ENCODE measurements at places on chromosomes 11 and 22.

- peak; percentile 67 for DNase-seq
Observed at GRCh38 chr11:118607401-118608359, at the start of gene PHLDB1. PHLDB1 (plus strand) TSS chr11:118607615; CDS start chr11:118613837, 6,222 bp downstream.

DNA sequence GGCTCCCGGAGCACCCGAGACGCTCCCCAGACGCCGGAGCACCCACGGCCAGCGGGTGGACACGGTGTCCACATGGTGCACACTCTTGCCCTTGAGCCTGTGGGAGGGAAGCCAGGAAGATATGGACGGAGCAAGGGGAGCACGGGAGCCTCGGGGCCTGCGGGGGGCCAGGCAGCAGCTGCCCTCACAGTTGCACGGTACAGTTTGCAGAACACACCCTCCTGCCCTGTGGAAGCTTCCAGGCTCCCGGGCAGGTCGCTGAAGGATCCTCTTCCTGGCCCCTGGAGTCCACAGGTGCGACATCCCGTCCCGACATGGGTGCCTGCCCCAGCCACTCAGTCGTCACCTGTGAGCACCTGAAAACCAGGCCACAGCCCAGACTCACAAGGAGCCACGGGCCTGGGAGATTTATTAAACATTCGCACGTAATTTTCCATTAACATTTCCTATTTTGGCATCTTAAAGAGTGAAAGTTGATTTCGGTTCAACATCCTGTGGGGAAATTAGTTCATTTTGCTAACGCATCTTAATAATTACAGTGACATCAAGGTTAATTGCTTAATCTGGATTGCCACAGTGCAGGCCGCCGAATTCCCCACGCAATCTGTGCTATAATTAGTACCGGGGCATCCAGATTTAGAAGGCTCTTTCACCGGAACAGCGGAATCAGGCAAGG lies 253.3 kb downstream of the BRD1 start:
- DNase-seq, result no peak

- DNase-seq, result no peak
Observed at GRCh38 chr11:96538104-96538503, 148.3 kb downstream of the JRKL start.

- peak; percentile 23 for DNase-seq
Observed at GRCh38 chr11:96102664-96103078, 178.8 kb upstream of the MTMR2 start.

DNA sequence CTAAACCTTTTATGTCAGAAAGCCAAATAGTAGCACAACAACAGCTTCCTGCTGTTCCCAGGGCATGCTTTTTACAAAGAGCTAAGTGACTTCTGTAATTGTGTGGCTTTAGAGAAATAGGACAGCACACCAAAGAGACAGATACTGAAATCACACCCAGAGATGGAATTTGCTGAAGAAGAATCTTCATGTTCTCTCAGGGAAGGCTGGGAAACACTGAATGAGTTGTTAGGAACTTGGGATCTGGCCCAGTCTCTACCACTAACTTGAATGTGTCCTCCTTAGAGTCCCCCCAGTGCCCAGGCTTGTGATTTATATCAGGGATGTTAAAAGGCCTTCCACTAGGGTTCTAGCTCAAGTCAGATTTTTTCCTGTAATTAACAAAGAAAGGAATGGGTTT lies 175.2 kb downstream of the DBX1 start:
- DNase-seq, result no peak

- no peak for DNase-seq
Observed at GRCh38 chr11:95660038-95660437, 129.5 kb downstream of the FAM76B start.

DNA sequence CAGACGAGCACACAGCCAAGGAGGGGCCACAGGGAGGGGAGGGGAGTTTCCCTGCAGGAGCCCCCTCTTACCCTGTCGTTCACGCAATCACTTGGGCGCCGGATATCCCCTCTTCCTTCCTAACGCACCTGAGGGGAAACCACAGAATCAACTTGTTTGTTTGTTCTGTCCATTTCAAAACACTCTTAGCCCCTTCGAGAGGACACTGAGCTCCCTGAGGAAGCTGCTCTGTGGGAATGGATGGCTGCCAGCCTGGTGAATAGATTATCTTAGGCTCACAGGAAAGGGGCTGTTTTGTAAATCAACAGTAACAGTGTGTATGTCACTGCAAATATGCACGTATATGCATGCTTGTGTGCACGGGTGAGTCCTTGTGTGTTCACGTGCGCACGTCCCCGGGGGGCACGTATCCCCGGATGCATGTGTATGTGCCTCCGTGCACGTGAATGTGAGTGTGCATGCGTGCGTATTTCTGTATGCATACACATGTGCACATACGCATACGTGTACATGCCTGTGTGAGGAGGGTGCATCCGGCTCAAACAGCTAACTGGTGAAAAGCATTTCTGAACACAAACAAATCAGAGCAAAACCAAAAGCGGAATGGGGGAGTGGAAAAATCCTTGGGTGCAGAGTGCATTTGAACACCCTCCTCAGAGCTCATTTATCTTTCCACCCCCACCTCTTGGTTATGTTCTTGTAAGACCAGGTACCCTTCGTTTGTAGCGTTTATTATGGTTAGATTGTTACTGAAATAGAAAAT lies 7.2 kb downstream of the ARSA start:
- peak; percentile 82 for DNase-seq

GRCh38 chr22:33404723-33405122 lies 346.5 kb upstream of the SYN3 start:
- no peak for DNase-seq

Measured in urothelium cell line (cell line).